ENCODE measurements at places on chromosomes 5 and 9.
A peak's percentile ranks its signal among the peaks of the same experiment; 100 is the strongest.

- DNase-seq, result no peak
Observed at GRCh38 chr5:110663525-110663924, 62.9 kb downstream of the TMEM232 start.

DNA sequence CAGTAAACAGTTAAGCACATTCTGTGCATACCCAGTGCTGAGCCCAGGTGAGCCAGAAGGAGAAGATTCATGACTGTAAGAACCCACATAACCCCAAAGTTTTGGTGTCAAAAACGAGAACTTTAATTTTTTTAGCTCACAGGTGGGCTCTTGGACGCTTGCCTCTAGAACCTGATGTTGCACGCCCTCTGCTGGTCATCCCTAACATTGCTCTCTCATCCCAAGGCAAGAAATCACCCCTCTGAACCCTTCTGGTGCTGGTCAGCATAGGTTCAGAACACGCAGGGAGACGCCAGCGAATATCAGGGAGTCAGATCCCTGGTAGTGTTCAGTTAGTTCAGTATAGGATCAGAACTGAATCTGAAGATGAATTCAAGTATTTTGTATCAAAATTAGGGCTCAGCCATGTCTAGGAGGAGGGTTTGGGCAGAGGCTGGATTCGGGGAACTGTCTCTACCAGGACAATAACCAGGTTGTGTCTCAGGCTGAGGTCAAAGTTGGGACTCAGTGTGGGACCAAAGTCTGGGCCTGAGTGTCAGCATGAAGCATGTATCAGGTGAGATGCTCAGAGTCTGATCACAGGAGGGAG is 4.1 kb upstream of the DNAJB5 start:
- peak; percentile 80 for DNase-seq

DNA sequence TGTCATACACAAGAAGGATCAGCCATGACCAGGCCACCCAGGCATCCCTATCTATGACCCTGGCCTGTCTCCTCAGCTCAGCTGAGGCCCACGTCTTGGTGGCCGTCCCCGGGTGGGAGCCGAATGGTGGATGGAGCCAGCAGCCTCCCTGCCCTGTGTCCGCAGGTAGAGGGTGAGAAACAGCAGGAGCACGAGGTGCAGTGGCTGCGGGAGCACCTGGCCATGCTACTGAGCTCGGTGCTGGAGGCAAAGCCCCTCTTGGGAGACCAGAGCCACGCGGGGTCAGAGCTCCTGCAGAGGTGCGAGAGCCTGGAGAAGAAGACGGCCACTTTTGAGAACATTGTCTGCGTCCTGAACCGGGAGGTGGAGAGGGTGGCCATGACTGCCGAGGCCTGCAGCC is 24.5 kb downstream of the FBXW5 start:
- no peak for DNase-seq

DNA sequence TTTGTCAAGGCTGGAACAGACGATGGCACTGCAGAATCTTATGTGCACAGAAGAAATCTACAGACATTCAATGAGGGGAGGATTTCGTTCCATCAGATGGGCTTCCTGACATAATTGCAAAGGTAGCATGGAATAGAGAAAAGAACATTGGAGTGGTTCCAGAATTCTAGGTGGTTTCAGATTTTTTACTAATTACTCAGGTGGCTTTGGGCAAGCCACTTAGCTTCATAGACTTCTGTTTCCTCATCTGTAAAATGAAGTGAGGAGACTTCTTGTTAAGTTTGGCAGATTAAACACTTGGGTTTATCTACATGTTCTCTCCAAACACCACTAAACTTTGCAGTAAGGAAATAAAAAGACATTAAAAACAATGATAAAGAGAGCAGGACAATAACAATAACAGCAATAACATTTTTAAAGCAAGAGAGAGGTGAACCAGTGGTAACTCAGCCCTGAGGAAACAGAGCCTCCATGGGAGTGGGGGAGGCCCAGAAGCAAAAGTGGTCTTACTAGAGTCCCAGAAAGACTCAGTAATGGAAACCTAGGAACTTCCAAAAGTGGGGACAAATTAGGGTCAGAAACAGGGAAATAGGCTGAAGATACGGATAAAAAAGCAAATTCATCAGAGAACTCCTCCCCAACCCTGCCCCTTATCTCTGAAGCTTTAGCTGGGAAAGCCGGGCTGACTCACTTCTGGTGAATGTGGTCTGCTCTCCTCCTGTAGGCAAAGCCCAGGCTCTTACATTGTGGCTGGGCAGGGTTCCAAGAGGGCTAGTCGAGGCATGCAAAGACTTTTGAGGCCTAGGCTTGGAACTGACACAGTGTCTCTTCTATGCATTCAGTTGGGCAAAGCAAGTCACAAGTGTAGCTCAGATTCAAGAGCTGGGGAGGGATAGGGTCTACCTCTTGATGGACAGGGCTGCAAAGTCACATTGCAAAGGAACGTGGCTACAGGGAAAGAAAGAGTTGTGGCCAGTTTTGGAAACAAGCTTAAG is 11.8 kb upstream of the ACTBL2 start:
- peak; percentile 96 for DNase-seq

DNA sequence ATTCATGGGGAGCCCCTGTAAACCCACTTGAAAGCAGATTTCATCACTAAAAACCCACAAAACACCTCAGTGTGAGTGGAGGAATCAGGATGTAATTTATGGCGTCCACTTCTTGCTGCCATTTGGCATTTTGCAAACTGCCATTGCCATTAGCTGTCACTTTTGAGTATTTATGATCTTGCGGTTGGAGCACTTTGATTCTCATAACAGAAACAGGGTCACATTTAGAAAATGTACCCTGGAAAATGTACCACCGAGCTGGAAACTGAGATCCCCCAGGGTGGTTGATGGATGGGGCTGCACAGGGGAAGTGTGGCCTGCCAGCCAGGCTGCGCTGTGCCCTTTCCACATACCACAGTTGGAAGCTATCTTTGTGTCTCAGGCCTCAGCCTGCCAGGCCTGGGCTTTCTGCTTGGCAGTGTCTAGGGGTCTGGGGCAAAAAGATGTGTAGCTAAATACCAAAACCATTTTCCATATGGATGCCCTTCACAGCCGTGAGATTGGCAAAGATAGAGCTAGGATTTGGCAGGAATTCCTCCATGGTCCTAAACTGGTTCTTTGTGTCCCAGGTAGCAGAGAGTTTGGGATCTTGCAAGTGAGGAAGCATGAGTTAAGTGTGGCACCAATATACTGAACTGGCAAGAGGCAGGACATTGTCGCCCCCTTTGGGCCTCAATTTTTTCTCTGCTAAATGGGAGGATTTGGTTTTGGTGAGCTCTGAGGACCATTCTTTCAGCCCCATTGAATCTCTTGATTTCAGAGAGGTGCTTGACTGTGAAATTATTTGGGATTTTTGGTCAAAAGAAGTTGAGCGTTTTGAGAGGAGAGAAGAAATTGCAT is 46.2 kb downstream of the GALNT10 start:
- DNase-seq, result no peak

- DNase-seq, result no peak
Observed at GRCh38 chr5:81761270-81761669, 10.4 kb upstream of the SSBP2 start.

- DNase-seq, result no peak
Observed at GRCh38 chr5:87944553-87945285, 323.9 kb downstream of the TMEM161B start.

DNA sequence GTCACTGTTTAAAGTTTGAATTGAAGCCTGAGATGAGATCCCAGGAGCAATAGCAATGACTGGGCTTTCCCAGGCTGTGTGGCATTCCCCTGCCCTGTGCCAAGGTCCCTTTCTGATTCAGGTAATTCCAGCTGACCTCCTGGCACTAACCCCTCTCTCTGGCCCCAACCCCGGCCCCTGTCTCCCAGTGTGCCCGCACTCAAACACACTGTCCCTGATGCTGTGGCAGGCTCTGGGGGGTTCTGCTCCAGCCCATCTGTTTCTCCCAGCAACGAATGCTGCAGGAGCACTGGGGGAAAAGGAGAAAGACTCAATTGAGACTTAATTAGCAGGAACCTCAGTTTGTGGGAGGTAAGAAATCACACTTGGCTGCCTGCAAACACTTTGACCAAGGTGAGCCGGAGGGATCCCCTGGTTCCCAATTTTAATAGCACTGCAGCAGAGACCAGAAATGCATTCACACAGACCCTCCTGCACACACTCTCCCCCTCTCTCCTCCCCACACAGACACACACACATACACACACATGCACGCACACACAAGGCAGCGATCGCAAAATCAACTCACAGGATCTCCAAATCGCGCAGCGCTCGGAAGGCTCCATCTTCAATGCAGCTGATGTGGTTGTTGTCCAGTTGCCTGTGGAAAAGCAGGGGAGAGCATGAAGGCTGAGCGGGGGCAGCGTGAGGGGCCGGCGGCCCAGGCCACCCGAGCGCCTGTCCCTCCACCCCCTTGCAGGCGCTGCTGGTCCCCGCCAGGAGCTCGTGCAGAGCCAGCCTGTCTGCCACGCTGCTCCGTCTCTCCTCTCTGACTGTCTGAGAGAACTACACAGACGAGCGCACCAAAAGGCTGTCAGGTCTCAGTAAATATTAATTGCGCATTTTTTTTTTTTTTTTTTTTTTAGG is 265.1 kb upstream of the PANK3 start:
- DNase-seq, result no peak

- no peak for DNase-seq
Observed at GRCh38 chr9:556199-556598, 285.3 kb upstream of the DMRT1 start.

- no peak for DNase-seq
Observed at GRCh38 chr5:586751-587285, 25.3 kb upstream of the CEP72 start.

DNA sequence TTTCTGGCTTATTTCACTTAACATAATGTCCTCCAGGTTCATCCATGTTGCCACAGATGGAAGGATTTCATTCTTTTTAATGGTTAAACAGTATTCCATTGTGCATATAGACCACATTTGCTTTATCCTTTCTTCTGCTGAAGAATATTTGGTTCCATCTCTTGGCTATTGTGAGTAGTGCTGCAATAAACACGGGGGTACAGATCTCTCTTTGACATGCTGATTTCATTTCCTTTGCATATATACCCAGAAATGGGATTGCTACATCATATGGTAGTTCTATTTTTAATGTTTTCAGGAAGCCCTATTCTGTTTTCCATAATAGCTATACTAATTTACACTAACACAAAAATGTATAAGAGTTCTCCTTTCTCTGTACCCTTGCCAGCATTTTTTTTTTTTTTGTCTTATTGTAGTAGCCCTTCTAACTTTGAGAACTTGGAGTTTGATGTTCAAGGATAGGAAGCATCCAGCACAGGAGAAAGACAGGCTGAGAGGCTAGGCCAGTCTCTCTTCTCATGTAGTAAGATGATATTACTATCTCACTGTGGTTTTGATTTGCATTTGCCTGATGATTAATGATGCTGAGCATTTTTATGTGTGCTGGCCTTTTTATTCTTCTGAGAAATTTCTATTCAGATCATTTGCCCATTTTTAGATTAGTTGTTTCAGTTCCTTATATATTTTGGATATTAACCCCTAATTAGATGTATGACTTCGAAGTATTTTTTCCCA is 592.2 kb upstream of the ZNF608 start:
- peak; percentile 23 for DNase-seq
